ENCODE measurements at places on chromosomes 4 and X.

DNA sequence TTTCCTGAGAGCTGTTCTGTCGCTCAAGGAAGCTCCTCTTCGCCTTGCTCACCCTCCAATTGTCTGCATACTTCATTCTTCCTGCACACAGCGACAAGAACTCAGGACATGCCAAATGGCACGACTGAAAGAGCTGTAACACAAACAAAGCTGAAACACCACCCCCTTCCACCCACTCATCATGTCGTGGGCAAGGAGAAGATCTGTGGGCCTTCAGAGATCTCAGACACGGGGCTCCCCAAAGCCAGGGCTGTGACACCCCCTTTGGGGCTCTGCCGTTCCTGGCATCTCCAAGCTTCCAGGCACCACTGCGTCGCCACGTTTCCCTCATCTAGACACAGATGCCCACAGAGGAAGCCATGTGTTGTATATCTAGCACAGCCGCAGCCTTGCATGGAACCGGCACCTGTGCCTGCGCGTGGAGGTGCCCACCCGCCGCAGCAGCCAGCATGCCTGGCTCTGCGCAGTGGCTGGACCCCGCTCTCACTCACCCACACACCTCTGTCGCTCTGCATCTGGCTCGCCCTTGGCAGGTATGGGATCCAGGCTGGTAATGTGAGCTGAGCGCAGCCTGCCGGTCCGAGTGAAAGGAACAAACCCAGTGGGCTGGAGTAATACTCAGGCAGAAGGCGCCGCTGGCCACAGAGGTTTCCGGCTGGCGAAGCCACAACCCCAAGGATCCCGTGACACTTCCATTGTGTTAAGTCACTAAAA is 676.4 kb upstream of the INTU start:
- no peak for DNase-seq

GRCh38 chr4:38687571-38688011 is 23.6 kb downstream of the KLF3 start:
- no peak for DNase-seq

GRCh38 chr4:28772066-28772465 is 1911.4 kb downstream of the STIM2 start:
- DNase-seq, result no peak

GRCh38 chr4:99759988-99760387 is 56.6 kb upstream of the DAPP1 start:
- DNase-seq, result no peak

DNA sequence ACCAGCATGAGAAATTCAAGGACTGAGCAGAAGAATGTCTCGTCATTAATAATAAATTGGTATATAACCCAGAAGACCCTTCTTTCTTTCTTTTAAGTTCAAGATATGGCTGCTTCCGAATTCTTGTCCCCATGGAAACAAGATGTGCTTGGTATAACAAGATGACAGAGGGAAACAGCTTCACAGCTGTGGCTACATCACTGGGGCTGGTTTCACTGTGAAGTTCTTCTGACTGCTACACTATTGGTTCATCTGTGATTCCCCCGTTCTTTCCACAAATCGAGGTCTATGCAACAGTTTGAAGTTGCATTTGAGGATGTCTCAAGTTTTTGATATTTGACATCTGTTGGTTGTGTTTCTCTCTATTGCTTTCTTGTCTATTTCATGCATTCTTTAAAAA is 12.3 kb upstream of the DTHD1 start:
- no peak for DNase-seq

- DNase-seq, result peak; percentile 34
Observed at GRCh38 chrX:136608295-136608933, 39.5 kb upstream of the CD40LG start.

GRCh38 chrX:27915617-27916016 is 65.6 kb downstream of the DCAF8L1 start:
- DNase-seq, result no peak

DNA sequence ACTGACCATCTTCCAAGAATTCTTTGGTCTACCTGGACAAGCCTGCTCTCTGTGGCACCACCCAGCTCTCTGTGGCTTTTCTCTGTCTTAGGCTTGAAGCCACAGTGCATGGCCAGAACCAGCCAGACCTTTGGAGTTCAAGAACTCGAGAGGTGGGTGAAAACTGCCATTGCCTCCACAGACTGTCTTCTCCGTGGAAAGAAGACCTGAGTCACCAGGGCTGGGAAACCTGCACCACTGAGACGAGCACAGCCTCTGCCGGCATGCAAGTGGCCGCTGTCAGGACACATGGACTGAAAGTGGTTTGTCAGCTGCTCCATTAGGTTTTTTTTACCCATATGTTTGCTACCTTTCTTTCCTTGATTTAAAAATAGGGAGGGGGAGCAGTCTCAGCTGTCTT is 74.5 kb downstream of the MGST2 start:
- no peak for DNase-seq

DNA sequence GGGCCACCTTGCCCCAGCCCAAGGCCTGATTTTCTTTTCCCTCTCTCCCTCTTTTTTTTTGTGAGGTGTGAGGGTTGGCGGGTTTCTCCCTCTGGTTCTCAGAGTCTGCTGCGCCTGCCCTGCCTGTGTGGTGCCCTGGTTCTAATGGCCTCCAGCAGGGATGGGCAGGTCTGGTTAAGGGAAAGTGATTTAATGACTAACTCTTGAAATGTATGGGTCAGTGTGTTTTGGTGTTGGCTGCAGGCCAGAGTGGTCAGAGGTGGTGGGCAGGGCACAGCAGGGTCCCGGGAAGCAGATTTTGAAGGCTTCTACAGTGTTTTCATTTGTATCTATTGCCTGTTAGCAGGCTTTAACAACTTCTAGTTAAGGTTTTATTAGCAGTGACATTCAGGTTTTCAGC is 39.0 kb downstream of the JADE1 start:
- no peak for DNase-seq

DNA sequence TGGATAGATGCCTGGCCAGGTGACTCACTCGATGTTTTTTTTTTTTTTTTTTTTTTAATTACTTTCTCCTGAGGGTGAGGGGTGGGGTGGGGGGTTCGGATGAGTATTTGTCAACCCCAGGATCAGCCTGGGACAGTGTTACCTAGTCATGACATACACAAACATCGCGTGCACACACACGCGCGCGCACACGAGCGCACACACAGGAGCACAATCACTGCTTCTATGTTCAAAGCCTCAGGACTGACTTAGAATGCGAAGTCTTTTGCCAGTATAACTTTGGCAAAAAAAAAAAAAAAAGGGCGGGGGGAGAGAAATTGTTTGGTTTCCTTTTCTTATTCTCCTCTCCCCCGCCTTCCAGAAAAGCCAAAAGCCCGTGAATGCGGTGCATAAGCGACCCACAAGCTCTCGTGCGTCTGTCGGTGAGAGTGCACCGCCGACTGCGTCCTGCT is 115.0 kb upstream of the TEX13C start:
- DNase-seq, result no peak

DNA sequence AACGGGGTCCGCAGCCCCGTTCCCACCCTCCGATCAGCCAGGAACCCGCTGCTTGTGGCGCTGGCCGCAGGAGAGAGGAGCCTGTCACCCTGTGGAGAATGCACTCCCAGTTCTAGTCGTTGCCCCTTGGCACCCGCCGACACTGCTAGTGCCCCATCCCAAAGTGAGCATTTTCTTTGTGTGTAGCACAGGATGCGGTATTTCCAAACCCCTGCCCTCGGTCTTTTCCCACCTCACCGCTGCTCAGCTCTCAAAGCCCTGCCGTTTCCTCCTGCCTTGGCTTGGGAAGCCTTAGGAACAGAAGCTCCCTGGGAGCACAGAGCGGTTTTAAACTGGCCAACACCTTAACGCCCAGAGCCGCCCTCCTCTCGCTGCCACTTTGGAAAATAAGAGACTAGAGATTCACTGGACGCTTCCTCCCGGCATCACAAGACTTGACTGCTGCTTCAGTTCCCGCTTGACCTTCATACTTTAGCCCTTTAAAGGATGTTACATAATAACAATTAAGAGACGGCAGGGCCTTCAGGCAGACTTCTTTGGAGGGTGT is 772 bp downstream of the CYP4V2 start:
- DNase-seq, result peak; percentile 72

DNA sequence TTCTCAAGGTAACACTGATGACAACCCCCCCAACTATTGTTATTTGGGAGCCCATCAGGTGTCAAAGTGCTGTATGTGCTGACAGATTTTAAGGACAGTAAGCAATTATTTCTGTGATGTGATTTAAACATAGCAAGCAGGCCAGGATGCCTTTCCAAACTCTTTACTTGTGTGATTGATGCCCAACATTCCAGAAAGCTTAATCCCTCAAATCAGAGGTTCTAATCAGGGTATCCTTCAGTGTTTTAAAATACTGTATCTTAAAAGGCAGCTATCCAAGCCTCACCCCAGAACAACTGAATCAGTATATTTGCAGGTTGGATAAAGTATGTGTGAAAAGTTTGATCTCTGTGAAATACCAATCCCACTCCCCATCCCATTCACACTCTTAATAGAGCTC is 119.7 kb downstream of the GASK1B start:
- DNase-seq, result no peak

GRCh38 chr4:165111906-165112367 is 723 bp downstream of the TMEM192 start:
- DNase-seq, result no peak

DNA sequence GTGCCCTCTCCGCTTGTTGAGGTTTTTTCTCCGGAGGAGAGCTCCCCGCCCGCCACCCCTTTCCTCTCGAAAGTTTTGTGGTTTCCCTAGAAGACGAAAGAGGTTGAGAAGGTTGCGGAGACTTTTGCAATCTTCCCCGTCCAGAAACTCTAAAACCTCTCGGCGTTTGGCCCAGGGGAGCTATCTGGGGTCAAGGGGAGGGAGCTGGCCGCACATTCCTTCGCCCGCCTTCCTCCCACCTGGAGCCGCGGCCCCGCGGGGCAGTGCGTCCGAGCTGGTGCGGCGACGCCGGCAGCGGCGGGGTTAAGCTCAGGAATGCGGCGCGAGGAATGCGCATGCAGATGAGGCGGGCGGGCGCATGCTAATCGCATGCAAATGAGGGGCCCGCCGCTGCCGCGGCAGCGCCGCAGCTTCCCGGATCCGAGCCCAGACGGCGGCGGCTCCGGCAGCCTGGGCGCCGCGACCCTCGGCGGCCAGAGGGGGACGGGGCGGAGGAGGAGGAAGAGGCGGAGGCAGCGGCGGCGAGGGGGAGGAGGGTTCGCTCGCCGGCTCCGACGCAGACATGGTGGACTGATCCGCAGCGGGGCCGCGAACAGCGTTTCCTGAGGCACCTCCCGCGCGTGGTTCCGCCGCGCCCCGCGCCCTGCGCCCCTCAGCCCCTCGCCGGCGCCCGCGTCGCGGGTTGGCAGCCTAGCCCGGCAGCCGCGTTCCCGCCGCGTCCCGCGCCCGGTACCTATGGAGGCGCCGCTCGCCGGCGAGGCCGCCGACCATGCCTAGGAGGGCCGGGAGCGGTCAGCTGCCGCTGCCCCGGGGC is at the start of gene WWC2:
TSS of gene WWC2 (plus strand) at position 535 of the 814 bp plus-strand sequence. CDS start at position 770, 235 bp downstream.
- peak; percentile 98 for DNase-seq

DNA sequence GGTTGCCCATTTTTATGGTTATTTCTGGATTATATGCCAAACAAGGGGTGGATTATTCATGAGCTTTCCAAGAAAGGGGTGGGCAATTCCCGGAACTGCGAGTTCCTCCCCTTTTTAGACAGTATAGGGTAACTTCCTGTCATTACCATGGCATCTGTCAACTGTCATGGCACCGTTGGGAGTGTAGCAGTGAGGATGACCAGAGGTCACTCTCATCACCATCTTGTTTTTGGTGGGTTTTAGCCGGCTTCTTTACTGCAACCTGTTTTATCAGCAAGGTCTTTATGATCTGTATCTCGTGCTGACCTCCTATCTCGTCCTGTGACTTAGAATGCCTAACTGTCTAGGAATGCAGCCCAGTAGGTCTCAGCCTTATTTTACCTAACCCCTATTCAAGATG is 57.6 kb downstream of the SH3KBP1 start:
- DNase-seq, result peak; percentile 47

DNA sequence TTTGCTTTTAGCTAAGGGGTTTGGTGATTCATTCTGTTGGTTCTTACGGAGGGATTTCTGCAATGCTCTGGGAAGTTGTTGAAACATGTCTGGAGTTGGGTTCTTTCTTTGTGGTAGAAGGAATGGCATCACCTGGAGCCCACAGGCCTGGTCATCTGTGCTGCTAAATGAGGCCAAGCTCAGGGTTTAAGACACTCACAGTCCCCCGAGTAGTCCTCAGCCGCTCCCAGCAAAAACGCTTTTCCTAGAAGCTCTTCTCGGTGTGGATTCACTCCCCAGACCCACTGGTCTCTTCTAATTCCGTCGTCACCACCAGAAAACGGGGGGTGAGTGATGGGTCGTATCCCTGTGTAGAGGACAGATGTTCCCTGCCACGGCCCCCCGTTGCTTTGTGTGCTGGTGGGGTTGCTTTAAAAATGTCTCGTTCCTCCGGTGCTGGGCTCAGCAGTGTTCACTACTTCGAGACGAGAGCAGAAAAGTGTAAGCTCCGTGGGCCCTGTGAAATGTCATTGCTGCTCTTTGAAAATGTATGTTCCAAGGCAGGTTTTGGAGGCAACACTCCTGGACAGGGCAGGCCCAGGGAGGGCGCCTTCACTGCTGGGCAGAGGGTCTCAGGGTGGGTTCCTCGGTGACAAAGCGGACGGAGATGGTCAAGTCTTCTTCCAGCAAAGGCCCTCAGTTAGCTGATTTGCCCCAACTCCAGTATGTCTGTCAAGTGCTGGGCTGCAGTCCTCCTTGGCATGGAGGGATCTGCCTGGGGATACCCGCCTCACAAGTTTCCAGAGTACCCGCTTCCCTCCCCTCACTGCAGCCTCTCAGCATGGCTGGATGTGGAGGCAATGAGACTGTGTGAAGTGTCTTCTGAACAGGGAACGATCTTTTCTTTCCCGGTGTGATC is 37.3 kb downstream of the PSAPL1 start:
- peak; percentile 32 for DNase-seq

- no peak for DNase-seq
Observed at GRCh38 chrX:15790769-15791290, 546 bp downstream of the ZRSR2 start.

GRCh38 chrX:37813570-37813969 is 33.7 kb downstream of the CYBB start:
- DNase-seq, result no peak

- peak; percentile 3 for DNase-seq
Observed at GRCh38 chr4:177632481-177632880, 190.2 kb upstream of the AGA start.

DNA sequence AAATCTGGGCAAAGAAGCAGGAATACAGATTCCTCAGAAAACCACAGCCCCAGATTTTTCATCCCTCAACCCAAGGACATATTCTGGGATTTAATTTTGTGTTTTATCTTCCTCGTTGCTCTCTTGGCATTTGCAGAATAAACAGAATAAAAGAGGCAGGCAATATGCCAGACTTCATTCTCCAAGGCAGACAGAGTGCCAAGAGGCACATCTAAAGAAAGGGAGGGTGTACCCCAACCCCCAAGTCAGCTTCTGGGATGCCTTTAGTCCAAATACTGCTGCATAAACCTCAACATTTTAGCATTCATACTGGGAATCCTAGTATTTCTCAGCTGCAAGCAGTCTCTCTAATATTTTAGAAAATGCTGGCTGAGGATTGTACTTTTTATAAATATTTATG is 629.2 kb downstream of the KLHL13 start:
- no peak for DNase-seq

GRCh38 chr4:85869181-85869580 is 394.2 kb downstream of the ARHGAP24 start:
- no peak for DNase-seq

GRCh38 chr4:103002551-103002950 is 17.0 kb downstream of the SLC9B1 start:
- no peak for DNase-seq

GRCh38 chr4:145945431-145946155 is 7.0 kb upstream of the ZNF827 start:
- DNase-seq, result no peak

All from ELF-1 (cell line).